ENCODE measurements at places on chromosomes 5 and 9. TPM values are rescaled to one million over a fixed set of nuclear protein-coding genes. Genes with fewer than 3 reads are reported as not detected.

The CD14 gene
- 0.50 TPM for total RNA-seq

The IL33 gene
- 44.5 TPM for total RNA-seq

The VCAN gene
- 384 TPM for total RNA-seq

The PROB1 gene
- 1.2 TPM for total RNA-seq

The PCDHA1 gene
- not detected for total RNA-seq

The TAS2R1 gene
- total RNA-seq, result not detected

The PTGR1 gene
- 161 TPM for total RNA-seq

The MYOZ3 gene
- total RNA-seq, result 1.5 TPM

The TAF11L6 gene
- not detected for total RNA-seq

The DOCK2 gene
- 3.1 TPM for total RNA-seq

The NUTM2F gene
- not detected for total RNA-seq

The BAAT gene
- total RNA-seq, result not detected

The FIBCD1 gene
- 17.5 TPM for total RNA-seq

The SPDL1 gene
- total RNA-seq, result 22.3 TPM

The UGT3A2 gene
- not detected for total RNA-seq

The PRLR gene
- total RNA-seq, result 0.17 TPM

The LECT2 gene
- total RNA-seq, result not detected

The ARAP3 gene
- 4.5 TPM for total RNA-seq

The MAP1B gene
- total RNA-seq, result 421 TPM

The OR4F3 gene
- total RNA-seq, result 0.33 TPM

The NCBP1 gene
- total RNA-seq, result 36.4 TPM

The SLC4A9 gene
- total RNA-seq, result not detected

The SPINK7 gene
- total RNA-seq, result not detected

The GRM6 gene
- not detected for total RNA-seq

The HRCT1 gene
- total RNA-seq, result 0.83 TPM

The SEMA5A gene
- 12.5 TPM for total RNA-seq

The SH3GL2 gene
- total RNA-seq, result 0.15 TPM

The LCN2 gene
- total RNA-seq, result not detected

The GOLPH3 gene
- 103 TPM for total RNA-seq

The FAM169A gene
- 0.17 TPM for total RNA-seq

The MCIDAS gene
- total RNA-seq, result not detected

The CDH18 gene
- total RNA-seq, result 8.1 TPM

The SPATA6L gene
- total RNA-seq, result 0.15 TPM

The LURAP1L gene
- total RNA-seq, result 63.7 TPM

The PCDH1 gene
- total RNA-seq, result 0.33 TPM

The KIF12 gene
- not detected for total RNA-seq

The MYMK gene
- total RNA-seq, result not detected

The APBA1 gene
- 21.0 TPM for total RNA-seq

The SLC30A5 gene
- total RNA-seq, result 72.9 TPM

The PRKAA1 gene
- 163 TPM for total RNA-seq

The ORM2 gene
- total RNA-seq, result not detected

The SLC6A19 gene
- total RNA-seq, result not detected

The ANXA2R gene
- 1.7 TPM for total RNA-seq

The CFAP90 gene
- total RNA-seq, result 0.17 TPM

The MSMP gene
- total RNA-seq, result 1.2 TPM

The LRRC14B gene
- not detected for total RNA-seq

The SYNPO gene
- total RNA-seq, result 3.3 TPM

The SAPCD2 gene
- total RNA-seq, result 1.5 TPM

The PDLIM4 gene
- 43.3 TPM for total RNA-seq

The TSSK1B gene
- 0.15 TPM for total RNA-seq

The SLC12A2 gene
- 31.4 TPM for total RNA-seq

The HTR4 gene
- total RNA-seq, result not detected
